Activated CD4-positive, alpha-beta T cell treated with anti-CD3 and anti-CD28 coated beads for 36 hours (primary cell): ENCODE measurements at places on chromosomes 7 and 10. TPM values are rescaled to one million over a fixed set of nuclear protein-coding genes. Genes with fewer than 3 reads are reported as not detected.

DNA sequence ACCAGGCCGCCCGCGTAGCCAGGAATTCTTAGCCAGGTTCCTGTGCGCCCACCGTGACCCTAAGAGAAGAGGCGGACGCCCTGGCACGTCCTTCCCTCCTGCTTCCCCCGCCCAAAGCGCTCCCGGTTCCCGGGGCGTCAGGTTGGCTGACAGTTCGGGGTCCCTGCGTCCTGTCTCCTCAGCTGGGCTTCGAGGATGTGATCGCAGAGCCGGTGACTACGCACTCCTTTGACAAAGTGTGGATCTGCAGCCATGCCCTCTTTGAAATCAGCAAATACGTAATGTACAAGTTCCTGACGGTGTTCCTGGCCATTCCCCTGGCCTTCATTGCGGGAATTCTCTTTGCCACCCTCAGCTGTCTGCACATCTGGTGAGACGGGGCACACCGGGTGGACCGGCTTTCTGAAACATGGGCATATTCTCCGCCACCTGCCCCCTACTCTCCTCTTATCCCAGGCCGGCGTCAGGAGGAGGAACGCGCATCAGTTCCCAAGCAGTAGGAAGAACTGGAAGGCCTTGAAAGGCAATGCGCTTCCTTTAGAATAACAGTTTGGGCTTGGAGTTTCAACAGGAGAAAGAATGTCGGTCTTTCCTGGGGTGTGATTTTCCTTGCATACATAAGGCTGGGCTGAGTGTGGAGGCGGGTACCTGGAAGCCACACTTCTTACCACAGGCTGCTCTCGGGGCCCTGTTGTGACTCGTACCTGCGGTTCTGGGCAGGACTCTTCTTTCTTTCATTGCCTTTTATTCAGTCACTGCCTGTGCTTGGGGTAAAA lies 728 bp downstream of the CAV2 start:
- DNase-seq = peak; percentile 77
- peak overlapping the region; percentile 43 for H3K4me3 ChIP-seq
- H3K27ac ChIP-seq = no peak overlapping the region
- peaks cover 49% of the 10 kb centered on the region for H3K27me3 ChIP-seq
- no peaks in the 10 kb centered on the region for H3K36me3 ChIP-seq

DNA sequence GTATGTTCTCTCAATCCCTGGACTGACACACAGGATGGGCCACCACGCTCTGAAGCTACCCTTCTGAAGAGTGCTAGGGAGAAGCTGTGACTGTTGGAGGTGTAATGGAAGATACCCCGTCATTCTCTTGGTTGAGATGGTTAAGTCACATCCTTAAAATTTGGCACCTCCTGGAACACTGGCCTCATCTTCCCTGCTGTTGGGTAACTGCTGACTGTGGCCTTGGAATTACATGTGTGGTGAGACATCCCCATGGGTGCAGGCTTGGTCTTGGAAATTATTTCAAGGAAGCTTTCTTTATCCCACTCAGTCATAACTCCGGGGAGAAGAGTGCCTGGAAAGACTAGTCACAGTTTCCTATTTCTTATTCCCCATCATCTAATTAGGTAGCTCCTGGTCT lies 62.0 kb downstream of the LRMDA start:
- no peak overlapping the region for H3K4me3 ChIP-seq
- no peak for DNase-seq
- H3K27ac ChIP-seq = no peak overlapping the region
- H3K4me1 ChIP-seq = no peaks in the 10 kb centered on the region
- H3K27me3 ChIP-seq = peaks cover 5% of the 10 kb centered on the region

The CHCHD1 gene
- 37.1 TPM for total RNA-seq

DNA sequence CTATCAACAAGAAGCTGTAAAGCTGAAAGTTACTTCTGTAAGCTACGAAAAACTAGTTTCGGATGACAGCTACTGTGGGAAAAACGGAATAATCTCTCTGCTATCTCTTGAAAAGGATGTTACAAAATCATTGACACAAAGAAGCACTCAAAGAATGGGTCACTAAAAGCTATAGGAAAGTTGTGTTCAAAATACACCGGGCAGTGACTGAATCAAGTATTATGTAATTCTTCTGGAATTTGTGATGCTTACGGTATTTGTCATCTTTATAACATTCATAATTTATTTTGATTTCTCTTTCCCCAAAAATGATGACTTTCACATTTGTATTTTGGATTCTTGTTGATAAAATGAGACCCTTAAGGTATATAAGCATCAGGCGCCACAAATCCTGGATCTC lies 112.1 kb upstream of the KLF6 start:
- H3K27me3 ChIP-seq = no peaks in the 10 kb centered on the region
- no peaks in the 10 kb centered on the region for H3K36me3 ChIP-seq
- H3K27ac ChIP-seq = no peak overlapping the region
- DNase-seq = no peak

DNA sequence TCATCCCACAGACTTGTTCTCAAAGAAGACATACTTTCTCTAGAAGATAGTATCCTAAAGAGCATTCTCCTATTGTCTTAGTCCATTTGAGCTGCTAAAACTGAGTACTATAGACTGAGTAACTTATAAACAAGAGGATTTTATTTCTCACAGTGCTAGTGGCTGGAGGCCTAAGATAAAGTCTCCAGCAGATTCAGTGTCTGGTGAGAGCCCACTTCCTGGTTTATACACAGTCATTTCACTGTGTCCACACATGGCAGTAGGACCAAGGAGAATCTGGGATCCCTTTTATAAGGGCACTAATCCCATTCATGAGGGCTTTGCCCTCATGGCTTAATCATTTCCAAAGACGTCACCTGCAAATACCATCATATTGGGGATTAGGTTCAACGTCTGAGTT lies 68.7 kb downstream of the LRRC17 start:
- H3K27ac ChIP-seq = no peak overlapping the region
- H3K4me1 ChIP-seq = no peaks in the 10 kb centered on the region
- H3K27me3 ChIP-seq = no peaks in the 10 kb centered on the region
- no peak overlapping the region for H3K4me3 ChIP-seq
- DNase-seq = no peak
- H3K36me3 ChIP-seq = no peaks in the 10 kb centered on the region

- peaks cover 6% of the 10 kb centered on the region for H3K4me1 ChIP-seq
- H3K4me3 ChIP-seq = no peak overlapping the region
- H3K27me3 ChIP-seq = no peaks in the 10 kb centered on the region
- H3K27ac ChIP-seq = no peak overlapping the region
- no peaks in the 10 kb centered on the region for H3K36me3 ChIP-seq
Observed at GRCh38 chr10:114259824-114260223, 20.8 kb downstream of the VWA2 start.

DNA sequence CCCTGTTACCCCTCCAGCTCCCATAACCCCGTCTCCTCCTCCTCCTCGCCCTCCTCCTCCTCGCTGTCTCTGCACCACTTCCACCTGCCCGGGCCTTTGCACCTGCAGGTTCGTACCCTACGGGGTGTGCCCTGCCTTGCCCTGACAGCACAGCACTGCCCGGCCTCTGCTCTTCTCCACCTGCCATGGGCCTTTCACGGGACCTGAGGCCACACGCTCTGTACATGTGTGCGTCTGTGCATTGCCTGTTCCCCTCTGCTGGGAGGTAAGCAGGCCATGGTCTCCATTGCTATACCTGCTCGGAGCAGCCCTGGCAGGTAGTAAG lies 40.0 kb downstream of the MICALL2 start:
- H3K4me3 ChIP-seq = no peak overlapping the region
- peaks cover 22% of the 10 kb centered on the region for H3K4me1 ChIP-seq
- no peak for DNase-seq
- H3K36me3 ChIP-seq = no peaks in the 10 kb centered on the region
